ENCODE measurements at places on chromosomes 5 and 9. TPM values are rescaled to one million over a fixed set of nuclear protein-coding genes. Genes with fewer than 3 reads are reported as not detected.

Gene CERT1
- 26.5 TPM for total RNA-seq

Gene HINT1
- 476 TPM for total RNA-seq

Gene TSTD2
- 11.2 TPM for total RNA-seq

Gene TEK
- total RNA-seq, result 0.12 TPM

Gene C5orf34
- 5.1 TPM for total RNA-seq

Gene HACD4
- total RNA-seq, result 1.0 TPM

Gene SPINK1
- total RNA-seq, result not detected

Gene SHOC1
- total RNA-seq, result not detected

Gene PCDHA12
- total RNA-seq, result 2.6 TPM

Gene C5orf58
- total RNA-seq, result not detected

Gene TLX3
- total RNA-seq, result not detected

Gene PDE6A
- total RNA-seq, result 0.17 TPM

Gene LYSMD3
- total RNA-seq, result 8.1 TPM

Gene PCA3
- not detected for total RNA-seq

Gene LCN15
- total RNA-seq, result not detected

Gene SOX30
- total RNA-seq, result 0.06 TPM

Gene PALM2AKAP2
- 0.49 TPM for total RNA-seq

Gene SLC9A3
- 2.9 TPM for total RNA-seq

Gene CMYA5
- 0.12 TPM for total RNA-seq
